AML-193 (cell line): ENCODE measurements at places on chromosomes 11 and 22.

DNA sequence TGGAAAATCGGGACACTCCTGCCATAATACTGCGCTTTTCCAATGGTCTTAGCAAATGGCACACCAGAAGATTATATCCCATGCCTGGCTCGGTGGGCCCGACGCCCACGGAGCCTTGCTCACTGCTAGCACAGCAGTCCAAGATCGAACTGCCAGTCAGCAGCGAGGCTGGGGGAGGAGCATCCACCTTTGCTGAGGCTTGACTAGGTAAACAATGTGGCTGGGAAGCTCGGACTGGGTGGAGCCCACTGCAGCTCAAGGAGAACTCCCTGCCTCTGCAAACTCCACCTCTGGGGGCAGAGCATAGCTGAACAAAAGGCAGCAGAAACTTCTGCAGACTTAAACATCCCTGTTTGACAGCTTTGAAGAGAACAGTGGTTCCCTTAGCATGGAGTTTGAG lies 15.6 kb downstream of the PTH start:
- no peak for DNase-seq

DNA sequence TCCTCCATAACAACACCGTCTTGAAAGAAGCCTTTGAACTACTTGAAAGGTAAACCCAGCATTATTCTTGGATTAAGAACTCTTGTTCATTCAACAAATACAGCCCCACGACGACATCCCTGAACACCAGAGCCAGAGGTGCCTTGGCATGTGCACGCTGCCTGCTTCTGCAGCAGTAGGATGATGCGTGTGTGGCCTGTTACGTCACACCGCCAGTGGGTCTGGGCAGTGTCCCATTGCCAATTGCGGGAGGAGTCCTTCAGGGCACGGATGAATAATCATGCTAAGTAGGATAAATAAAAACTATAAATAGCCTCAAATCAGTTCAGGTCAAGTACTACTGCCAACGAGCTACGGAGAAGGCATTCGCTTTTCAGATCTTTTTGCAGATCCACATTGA lies 380.5 kb downstream of the SHANK2 start:
- DNase-seq, result no peak

GRCh38 chr11:24773322-24773721 lies 276.5 kb downstream of the LUZP2 start:
- DNase-seq, result no peak

GRCh38 chr11:94433049-94433448 lies 31.8 kb upstream of the GPR83 start:
- no peak for DNase-seq

DNA sequence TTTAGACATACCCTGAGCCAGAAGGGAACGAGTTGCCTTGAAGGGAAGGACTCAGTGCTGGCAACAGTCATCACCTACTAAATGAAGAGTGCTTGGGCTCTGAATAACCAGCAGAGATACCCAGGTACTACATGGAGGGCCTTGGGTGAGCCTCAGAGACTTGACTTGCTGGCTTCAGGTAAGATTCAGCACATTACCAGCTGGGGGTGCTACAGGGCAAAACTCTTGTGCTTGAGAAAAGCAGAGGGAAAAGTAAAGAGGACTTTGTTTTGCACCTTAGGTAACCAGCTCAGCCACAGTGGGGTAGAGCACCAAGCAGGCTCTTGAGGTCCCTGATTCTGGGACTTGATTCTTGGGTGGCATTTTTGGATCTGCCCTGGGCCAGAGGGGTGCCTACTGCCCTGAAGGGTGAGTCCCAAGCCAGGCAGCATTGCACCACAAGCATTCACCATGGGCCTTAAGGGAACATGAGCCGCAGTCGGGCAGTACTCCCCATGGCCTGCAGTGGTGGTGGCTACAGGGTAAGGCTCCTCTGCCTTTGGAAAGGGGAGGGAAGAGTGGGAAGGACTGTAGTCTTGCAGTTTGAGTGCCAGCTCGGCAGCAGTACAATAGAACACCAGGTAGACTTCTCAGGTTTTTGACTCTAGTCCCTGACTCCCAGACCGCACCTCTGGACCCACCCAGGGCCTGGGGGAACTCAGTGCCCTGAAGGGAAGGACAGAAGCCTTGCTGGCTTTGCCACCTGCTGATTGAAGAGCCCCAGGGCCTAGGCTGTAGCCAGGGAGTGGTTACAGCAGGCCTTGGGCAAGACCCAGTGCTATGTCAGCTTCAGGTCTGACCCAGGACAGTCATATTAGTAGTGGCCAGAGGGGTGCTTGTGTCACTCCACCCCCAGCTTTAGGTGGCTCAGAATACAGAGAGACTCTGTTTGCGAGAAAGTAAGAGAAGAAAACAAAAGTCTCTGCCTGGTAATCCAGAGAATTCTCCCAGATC lies 22.7 kb upstream of the PLEKHA7 start:
- DNase-seq, result no peak

- DNase-seq, result peak; percentile 21
Observed at GRCh38 chr22:46737976-46738646, at the start of gene CERK. CERK (minus strand) TSS chr22:46738252; CDS start chr22:46738148, 104 bp downstream.

DNA sequence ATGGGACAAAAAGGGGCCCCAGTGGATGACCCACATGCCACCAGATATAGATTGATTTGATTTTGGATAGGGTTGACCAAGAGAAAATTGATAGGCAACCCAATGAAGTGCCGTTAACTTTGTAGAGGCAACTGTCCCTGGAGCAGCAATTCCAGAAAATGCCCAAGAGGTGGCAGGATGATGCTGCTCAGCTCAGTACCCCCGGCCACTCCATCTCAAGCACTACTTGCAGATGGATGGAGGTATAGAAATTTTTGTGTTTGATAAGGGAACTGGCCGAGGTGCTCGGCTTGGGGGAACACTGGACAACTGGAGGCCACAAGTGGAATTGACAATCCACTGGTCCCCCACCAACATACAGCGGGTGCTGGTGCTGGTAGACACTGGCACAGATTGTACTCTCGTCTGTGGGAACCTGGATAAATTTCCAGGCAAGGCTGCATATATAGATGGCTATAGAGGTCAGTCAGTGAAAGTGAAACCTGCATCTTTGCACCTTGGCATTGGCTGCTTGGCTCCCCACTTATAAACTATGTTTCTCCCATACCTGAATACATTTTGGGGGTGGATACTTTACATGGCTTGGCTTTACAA lies 86.3 kb downstream of the CCDC83 start:
- DNase-seq, result peak; percentile 57

DNA sequence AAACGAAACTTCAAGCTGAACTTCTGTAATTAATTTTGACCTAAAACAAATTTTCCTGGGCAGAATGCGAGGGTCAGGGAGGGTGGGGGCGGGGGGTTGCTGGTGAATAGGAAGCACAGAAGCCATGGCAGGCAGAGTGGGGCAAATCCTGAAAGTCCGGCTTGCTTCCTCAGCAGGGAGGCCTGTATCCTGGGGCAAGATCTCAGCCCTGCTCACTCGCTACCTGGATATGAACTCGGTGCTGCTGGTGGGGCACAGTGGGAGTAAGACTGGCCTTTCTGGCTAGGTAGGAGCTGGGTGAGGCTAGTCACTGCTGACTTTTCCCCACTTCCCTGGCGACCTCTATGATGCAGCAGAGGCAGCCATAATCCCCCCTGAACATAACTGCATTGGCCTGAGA lies 168.9 kb upstream of the CHORDC1 start:
- no peak for DNase-seq

DNA sequence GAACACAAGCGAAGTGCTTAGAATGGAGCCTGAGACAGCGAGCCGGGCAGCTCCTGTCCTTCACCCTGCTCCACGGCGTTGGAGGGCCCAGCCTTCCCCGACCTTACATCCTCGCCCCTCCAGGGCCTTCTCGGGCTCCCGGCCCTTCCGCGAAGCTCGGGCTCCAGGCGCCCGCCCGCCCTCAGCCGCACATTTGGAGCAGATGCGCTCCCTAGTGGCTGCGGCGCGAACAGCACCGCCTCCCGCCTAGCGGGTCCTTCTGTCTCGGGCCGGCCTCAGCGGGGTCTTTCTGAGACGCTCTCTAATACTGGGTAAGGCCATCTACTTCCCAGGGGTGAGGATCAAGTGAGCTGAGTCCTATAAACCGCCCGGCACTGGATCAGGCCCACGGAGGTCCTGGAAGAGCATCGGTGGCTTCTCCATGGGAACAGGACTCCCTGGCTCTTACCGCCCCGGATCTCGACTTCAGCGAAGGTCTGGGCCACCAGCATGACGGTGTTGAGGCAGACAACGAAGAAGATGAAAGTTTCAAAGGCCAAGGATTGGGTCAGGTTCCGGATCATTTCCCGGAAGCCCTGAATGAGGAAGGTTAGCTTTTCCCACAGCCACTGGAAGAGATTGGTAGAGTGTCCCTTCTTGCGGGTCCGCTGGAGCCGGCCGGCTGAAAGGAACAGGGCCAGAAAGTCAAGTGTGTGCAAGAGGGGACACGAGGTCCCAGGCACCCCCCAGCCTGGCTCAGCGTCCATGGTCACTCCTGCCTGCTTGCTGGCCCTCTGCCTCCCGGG lies 3.7 kb downstream of the CATSPER1 start:
- peak; percentile 48 for DNase-seq

- DNase-seq, result no peak
Observed at GRCh38 chr11:17382046-17382728, 6.3 kb downstream of the KCNJ11 start.

- no peak for DNase-seq
Observed at GRCh38 chr11:67119585-67120391, 725 bp downstream of the KDM2A start.

DNA sequence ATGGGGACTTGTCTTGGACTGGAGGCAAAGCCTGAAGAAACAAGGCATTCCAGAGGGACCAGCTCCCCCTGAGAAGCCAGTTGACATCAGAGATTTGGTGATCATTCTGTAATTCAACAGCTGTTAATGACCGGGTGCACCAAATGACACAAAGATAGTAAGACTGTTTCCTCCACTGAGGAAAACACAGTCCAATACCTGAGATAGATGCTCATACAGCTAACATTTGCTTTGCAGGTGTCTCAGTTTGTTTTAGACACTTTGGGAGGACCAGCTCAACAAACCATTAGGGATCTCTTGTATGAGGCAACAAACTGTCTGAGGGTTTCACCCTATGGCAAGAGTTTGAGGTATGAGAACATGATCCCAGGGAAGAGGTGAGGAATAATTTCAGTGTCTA lies 237.2 kb upstream of the PLET1 start:
- no peak for DNase-seq

DNA sequence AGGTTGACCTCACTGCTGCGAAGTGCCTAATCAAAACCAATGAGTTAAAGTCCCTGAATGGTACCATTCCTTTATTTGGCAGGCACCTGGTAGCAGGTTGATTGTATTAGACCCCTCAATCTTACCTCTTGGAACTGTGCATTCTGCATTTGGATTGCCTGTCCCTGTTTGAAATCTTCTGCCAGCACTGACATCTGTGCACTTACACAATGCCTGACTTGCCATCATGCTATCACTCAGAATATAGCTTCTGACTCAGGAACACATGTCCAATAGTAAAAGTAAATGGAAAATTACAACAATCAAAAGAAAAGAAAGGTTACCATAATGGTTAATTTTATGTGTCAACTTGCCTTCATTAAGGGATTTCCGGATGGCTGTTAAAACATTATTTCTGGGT lies 366.0 kb upstream of the PDGFD start:
- no peak for DNase-seq

GRCh38 chr11:2591805-2592204 lies 108.0 kb downstream of the KCNQ1OT1 start:
- no peak for DNase-seq

DNA sequence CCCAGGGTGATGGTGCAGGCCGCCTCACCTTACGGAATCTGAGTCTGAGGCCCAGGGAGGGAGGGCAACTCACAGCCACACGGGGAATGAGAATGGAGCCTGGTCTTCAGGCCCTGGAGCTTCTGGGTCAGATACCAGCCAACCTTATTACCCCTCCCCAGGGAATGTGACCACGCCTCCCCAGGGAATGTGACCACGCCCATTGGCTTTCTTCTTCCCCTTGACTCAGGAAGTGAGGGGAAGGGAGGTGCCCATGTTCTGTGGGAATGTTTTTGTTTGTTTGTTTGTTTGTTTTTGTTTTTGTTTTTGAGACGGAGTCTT lies 57.5 kb upstream of the RBFOX2 start:
- DNase-seq, result no peak
